ENCODE measurements at places on chromosomes 1 and 21.

- DNase-seq: no peak
Measured at GRCh38 chr1:23444596-23445390, 20.2 kb upstream of the TCEA3 start.

DNA sequence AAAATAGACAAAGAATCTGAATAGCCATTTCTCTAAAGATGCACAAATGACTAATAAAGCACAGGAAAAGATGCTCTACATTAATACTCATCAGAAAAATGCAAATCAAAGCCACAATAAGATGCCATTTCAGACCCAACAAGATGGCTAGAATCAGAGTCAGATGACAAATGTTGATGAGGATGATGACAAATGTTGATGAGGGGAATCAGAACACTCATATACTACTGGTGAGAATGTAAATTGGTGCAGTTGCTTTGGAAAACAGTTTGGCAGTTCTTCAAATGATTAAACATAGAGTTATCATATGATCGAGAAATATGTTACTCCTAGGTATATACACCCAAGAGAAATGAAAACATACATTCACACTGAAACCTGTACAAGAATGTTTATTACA is 33.9 kb downstream of the LRRC40 start:
- DNase-seq: no peak

- DNase-seq: no peak
Measured at GRCh38 chr1:204409836-204410687, 1.6 kb downstream of the PPP1R15B start.

DNA sequence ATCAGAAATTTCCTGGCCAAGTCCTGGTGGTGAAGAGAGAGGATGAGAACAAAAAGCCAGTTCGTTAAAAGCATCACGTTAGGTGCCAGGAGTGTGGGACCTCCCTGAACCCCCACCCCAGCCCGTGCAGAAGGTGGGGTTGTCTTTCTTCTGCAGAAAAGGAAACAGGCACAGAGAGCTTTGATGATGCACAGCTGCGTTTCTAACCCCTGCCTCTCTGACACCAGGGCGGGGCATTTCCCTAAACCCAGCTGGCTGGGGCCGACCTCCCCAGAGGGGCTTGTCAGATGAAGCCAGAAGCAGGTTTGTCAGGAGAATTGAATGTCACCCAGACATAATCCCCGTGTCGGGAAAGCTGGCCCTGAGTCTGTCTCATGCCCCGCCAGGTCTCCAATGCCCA is 189.3 kb upstream of the EDN2 start:
- DNase-seq: no peak

DNA sequence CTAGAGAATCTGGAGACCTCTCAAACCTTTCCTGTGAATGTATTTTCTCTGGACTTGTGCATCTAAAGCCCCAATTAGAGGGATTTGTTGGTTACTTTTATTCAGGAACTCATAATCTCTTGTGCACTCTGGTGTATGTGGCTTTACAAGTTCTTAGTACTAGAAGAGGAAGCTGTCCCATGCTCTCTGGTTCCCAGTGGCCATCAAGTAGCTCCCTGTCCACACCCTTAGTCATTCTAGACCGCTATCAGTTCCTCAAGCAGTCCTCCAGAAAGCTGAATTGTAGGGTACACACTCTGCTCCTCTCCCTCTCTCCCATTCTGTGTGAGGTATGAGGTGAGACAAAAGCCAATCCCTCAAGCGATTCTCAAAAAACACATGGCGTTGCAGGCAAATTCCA is 470.3 kb downstream of the PTPRC start:
- DNase-seq: no peak

DNA sequence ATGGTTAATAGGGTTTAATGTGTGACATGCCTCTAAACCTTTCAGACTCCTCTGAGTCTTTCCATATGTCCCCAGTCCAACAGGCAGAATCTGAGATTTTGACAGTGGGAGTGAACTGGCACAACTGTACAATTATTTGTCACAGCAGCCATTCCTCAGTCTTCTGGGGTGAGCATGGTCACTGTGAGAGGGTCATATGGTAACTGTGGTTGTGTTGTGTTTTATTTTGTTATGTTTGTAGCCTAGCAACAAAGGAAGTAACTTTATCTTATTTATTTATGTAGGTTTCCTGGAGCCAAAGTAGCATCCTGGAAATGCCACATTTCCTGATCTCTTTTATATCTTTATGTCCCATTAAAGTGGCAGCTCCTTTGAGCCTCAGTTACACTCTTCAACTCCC is 1067.9 kb downstream of the TTLL7 start:
- no peak for DNase-seq

DNA sequence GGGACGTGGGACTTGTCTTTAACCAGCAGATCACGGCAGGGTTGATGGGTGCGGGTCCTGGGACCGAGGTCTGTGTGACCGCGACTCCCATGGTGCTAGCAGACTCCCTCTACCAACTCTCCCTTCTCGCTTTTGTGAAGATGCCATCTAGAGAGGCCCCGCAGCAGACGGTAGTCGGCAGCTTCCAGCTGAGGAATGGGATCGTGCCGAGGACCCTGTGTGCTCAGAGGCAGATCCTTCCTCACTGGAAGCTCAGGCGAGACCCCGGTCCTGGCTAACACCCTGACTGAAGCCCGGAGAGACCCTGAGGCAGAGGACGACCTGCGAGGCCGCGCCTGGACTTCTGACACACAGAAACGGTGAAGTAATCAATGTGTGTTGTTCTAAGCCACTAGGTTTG is 12.5 kb upstream of the SPATC1L start:
- no peak for DNase-seq

DNA sequence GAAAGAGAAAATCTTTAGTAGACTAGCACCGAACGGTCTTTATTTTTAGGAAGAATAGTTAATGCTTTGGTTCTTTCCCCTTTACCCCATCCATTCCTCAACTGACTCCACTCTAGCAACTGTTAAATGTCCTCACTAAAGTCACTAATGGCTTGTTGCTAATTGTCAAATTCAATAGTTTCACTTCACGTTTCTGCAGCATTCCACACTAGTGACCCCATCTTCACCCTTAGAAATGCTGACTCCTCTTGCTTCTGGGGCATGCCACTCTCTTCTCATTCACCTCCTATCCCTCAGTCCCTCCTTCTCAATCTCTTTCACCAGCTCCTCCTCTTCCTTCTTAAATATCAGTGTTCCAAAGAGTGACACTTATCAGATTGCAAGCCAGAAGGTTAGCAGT is 19.4 kb upstream of the CADM3 start:
- no peak for DNase-seq

DNA sequence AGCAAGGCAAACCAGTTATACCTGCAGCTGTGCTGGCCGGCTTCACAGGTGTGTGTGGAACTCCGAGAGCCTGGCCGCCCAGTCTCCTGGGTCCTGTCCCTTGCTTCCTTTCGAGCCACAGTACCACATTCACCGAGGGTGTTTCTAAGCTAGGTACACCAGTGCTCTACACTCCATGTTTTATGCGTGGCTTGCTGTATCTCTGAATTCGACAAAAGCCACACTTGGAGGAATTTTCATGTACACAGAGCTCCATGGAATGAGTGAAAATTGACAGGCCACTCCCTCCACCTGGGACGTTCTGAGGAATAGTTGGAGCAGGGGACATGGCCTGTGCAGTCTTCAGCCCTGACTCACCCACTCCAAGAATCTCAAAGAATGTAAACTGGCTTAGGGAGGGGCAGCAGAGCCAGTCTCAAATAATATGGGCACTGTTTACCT is 14.0 kb downstream of the ETS2 start:
- DNase-seq: no peak

DNA sequence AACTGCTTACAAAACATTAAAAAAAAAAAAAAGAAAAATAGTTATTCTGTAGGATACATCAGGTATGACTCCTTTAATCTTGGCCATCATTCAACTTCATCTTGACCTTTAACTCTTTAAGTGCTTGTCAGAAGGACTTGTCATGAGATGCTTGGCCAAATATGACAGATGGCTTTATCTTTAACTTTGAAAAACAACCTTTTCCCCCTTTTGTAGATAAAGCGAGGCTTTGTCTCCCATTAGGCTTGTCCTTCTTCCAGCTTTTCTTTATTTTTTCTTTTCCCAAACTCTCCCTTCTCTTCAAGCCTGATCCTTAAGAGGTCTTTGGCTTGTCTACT is 2.3 kb downstream of the SRSF10 start:
- no peak for DNase-seq

DNA sequence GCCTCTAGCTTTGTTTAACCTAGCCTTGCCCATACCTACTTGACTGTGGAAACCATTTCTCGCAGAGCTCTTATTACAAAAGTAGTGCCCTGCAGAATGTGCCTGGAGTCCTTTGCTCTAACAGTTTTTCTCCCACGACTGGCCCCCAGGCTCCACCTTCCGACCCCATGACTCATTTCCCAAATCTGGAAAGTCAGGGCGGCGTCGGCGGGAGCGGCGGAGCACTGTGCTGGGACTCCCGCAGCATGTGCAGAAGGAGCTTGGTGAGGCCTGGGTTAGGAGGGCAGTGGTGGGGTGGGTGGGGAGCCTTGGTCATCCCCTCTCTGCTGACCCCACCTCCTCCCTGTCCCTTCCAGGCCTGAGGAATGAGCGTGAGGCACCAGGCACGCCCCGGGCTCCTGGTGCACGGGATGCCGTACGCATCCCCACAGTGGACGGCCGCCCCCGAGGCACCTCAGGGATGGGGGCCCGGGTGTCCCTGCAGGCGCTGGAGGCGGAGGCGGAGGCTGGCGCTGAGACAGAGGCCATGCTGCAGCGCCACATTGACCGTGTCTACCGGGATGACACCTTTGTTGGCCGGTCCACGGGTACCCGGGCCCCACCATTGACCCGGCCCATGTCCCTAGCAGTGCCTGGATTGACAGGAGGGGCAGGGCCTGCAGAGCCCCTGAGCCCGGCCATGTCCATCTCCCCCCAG is 47.5 kb downstream of the YARS1 start:
- DNase-seq: no peak

GRCh38 chr1:205680073-205680851 is at the start of gene SLC45A3:
SLC45A3 (minus strand) TSS chr1:205680509; CDS start chr1:205664656, 15,853 bp downstream.
- peak; percentile 45 for DNase-seq

DNA sequence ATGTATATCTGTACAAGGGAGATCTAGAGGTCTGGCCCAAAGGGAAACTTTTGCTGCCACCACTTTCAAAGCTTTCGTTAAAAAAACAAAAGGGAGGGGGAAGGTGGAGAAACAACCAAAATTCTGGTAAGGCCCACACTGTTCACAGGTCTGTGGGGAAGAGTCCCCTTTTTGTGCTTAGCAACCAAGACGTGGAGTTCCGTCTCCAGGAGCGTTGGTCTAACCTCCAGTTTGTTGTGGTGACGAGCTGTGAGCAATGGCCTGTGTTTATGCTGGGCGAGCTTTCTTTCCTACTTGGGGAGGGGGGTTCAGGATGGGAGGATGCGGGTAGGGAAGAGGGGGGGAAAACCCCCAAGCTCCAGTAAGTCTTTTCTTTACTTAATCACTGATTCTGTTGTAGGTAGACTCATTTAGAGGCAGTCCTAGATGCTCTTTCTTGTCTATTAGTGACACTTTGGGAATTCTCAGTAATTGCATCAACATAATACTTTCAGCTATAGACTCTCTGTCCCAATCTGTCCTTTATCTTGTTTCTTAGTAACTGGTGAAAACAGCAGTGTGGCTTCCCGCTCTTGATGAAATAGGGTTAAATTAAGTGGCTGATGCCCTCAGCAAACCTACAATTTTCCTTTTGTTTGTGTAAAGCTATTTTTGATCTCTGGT is 1.5 kb downstream of the HIPK1 start:
- no peak for DNase-seq

All from neural crest cell (in vitro differentiated cells).